ENCODE measurements at places on chromosomes 7 and 10.

DNA sequence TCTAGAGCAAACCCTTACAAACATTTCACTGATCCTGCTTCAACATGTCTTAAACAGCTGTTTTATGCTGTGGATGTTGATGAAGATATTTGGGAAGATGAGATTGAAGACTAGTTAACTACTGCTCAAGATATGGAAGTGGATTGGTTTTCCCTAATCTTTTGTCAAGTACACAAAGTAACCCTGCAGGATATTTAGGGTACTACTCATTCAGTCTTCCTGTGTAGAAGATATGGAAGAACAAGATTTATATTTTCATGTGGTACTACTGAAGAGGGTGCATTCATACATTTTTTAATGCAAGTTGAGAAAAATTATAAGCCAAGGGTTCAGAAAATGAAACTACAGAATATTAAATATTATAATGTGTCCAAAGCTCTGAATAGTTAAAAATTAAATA, 18.3 kb upstream of the TMEM140 start:
- DNase-seq, result no peak

GRCh38 chr10:58350619-58351323, 16.0 kb downstream of the UBE2D1 start:
- DNase-seq, result no peak

- no peak for DNase-seq
Observed at GRCh38 chr10:125824736-125825135, 1.4 kb downstream of the BCCIP start.

DNA sequence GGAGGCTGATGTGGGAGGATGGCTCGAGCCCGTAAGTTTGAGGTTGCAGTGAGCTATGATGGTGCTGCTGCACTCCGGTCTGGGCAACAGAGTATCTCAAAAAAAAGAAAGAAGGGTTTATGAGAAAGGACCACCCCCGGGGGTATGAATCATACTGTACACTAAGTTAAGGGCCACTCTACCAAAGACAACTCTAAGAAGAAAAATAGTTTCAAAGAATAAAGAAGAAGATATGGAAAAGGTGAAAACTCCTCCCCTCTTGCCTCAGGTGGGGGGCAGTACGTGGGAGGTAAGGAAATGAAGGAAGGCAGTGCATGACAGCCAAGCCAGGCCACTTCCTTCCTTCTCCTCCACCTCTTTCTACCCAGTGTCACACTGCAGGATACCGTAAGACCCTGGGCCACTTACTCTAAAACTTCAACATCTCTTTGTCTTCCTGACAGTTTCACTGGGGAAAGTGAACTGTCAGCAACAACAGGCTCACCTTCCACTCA, 61.3 kb downstream of the PIP4K2A start:
- DNase-seq, result no peak

DNA sequence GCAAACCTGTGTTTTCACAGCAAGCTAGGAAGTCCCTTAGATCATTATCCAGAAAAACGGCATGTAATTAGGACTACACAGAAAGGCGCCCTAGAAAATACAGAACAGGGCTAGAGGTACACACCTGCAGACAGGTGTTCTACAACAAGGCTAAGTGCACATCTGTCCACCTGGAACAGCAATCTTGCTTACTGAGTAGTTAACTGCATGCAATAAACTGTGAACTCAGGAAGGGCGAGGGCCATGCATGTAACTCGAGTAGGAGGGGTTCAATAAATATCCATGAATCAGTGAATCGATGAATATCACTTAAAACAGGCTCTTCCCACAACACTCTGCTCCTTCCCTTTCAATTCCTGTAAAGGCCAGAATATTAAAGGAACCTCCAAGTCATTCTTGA, 22.0 kb downstream of the FAM171A1 start:
- no peak for DNase-seq

GRCh38 chr10:29055101-29055500, 233.8 kb upstream of the LYZL1 start:
- DNase-seq, result no peak

- DNase-seq, result peak; percentile 95
Observed at GRCh38 chr7:23546897-23547572, 15.3 kb upstream of the TRA2A start.

DNA sequence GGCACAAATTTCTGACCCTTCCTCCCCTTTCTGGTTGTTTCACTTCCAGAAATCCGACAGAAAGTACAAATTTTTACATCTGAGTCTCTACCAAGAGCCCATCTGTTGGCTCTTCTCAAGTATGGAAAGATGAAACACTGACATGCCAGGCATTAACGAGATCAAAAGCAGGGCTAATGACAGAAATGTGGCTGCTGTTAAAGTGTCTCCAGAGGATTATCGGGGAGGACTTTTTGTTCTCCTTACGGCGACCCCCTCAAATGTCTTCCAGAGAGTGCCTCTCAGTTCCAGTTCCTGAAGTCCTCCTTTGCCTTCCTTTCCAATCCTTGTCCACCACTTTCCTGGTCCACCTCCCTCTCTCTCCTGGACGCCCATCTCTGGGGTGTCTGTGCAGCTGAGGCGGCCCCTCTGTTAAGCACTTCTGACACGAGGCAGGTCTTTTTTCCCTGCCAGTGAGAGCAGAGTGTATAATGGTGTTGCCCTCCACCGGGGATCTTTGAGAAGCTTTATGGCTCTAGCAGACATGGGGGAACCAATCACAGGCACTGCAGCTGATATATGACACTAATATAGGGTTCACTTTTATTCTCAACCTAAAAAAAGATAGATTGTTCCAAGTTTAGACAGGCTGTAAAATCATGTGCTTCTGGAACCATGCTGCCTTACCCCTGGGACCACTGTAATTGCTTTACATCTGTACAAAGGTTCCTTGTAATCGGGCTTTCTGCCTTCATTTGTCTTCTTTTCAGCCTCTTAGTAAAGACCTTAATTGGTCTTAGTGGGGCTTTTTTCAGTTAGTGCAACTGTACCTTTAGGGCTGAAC, 757.1 kb downstream of the AUTS2 start:
- no peak for DNase-seq

DNA sequence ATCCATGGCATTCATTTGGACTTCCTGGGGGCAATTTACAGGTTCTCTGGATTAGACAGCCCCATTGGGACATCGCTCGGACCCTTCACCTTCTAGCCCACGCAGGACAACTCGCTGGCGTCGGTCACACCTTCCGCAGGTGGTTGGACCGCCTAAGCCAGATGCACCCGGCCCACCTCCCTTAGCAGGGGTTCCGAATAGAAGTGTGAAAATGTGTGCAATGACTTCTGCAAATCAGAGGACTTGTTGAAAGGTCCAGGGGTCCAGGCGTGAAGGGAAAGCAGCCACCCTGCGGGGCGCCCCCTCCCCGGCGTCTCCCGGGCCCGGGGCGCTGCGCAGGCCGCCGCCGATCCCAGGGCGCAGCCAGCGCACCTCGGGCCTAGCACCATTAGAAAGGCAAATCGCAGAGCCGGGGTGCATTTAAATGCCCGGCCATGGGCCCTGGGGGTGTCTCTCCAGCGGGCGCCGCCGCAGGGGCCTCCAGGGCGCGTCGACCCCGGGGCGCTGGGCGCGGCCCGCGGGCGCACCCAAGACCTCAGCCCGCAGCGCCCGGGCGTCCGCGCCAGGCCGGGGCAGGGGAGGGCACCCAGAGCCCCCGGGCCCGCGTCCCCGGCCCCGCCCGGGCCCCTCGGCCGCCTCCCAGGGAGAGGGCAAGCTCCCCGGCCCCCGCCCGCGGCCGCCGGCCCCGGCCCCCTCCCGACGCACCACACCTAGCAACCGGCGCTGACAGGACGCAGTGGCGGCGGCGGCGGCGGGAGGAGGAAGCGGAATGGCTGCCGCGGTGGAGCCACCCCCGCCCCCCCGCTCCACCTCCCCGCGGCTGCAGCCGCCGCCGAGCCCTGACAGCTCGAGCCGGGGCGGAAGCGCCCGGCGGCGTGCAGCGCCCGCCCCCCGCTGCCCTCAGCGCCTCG, 1.2 kb downstream of the JAZF1 start:
- DNase-seq, result peak; percentile 91

GRCh38 chr7:102287111-102287980, 678 bp downstream of the SH2B2 start:
- DNase-seq, result no peak

GRCh38 chr10:64010711-64011110, 489.5 kb downstream of the REEP3 start:
- no peak for DNase-seq

DNA sequence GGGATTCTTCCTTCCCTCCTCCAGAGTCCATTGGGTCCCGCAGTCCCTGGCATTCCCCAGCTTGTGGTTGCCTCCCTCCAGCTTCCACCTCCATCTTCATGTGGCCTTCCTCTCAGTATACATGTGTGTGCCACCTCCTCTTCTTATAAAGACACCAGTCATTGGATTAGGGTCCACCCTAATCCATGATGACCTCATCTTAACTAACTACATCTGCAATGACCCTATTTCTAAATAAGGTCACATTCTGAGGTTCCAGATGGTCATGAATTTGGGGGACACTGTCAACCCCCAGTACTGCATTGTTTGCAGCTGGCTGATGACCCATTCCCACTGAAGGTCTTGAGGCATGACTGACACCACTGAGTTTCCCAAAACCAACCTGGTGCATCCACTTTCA, 99.0 kb downstream of the PTPRE start:
- no peak for DNase-seq

- no peak for DNase-seq
Observed at GRCh38 chr10:81949283-81949682, 74.3 kb downstream of the NRG3 start.

- no peak for DNase-seq
Observed at GRCh38 chr10:95835149-95835860, 72.5 kb upstream of the CC2D2B start.

DNA sequence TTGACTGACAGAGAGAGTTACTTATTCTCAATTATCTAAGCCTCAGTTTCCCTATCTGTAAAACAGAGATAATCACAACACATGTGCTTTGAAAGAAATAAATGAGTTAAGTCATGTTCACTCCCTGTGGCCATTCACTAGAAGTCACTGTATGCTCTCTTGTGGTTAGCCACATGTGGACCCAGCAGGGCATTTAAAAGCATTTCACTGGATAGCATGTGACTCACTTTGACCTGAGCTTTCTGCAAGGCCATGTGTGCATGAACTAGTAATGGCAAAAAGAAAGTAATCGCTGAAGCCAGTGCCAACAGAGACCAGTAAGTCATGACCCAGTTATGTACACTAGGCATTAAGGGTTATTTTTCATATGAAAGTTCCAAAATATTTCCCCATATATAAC, 557.0 kb upstream of the IGFBP3 start:
- no peak for DNase-seq

DNA sequence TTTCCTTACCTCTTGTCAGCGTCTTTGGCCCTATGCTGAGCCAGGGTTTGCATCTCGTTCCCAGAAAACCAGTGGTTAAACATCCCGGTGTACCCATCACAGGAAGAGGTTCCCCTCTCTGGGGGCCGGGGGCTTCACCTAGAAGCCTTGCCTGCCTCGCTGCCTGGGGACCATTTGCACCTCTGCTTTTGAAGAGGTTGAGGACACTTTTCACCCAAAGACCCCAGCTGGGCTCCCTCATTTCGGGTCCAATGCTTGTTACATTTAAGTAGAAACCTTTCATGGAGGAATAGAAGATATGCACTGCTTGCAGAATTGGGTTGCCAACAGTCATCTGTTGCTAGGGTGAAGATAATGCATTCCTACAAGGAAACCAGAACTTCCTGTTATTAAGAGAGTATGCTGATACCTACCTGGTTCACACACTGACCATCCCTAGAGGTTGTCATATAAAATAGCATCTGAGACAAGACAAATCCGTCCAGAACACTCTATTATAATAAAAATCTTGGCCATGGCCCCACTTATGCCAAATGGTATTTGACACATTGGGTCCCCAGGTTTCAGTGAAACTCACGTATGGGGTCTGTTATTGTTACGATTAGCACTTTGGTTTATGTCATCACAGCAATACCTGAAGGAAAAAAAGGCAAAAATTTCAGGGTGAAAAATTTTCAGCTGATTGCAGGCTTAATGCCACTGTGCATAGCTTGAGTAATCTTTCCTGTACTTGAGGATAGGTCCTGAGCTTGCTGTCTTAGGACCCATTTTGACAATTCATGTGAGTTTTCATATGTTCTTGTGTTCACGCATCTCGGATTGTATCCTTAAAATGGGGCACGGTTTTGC, 917 bp downstream of the ZNF365 start:
- DNase-seq, result no peak

DNA sequence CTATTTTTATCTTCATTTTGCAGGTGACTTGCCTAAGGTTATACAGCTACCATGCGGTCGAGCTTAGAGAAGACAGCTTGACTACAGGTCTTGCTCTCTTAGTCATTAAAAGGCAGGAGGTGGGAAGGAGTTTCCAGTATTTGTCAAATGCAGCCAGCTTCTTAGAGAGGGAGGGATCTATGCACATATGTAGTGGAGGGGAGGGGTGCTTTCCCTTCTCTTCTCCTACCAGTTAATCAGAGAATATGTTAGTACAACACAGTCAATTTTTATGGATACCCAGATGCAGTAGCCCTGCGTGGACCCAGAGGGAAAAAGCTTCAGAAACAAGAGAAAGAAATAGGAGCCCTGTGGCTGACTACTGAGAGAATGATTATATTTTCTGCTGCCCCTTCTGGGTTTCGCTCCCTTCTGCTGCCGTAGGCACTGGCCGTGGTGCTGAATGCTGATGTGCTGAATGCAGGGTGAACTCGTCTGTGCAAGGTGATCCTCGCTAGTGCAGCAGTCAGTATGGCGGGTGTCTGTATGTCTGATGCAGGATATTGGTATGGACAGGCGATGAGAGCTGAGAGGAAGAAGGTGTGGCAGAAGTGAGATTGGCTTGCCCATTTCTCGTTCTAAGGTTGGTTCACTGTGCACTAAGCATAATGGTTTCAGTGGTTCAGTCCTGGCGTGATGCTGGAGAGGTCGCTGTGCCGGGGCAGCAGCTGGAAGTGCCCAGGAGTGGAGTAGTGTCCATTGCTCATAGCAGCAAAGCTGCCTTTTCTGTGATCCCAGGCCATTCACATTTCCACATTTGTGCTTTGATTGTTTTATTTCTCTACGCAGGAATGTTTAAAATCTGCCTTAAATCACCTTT, 189.2 kb upstream of the PODXL start:
- no peak for DNase-seq

- no peak for DNase-seq
Observed at GRCh38 chr7:104033837-104034236, 44.4 kb upstream of the RELN start.

- no peak for DNase-seq
Observed at GRCh38 chr10:14782691-14783363, 8.1 kb upstream of the FAM107B start.

GRCh38 chr10:35752469-35753461, 110.7 kb upstream of the FZD8 start:
- no peak for DNase-seq

DNA sequence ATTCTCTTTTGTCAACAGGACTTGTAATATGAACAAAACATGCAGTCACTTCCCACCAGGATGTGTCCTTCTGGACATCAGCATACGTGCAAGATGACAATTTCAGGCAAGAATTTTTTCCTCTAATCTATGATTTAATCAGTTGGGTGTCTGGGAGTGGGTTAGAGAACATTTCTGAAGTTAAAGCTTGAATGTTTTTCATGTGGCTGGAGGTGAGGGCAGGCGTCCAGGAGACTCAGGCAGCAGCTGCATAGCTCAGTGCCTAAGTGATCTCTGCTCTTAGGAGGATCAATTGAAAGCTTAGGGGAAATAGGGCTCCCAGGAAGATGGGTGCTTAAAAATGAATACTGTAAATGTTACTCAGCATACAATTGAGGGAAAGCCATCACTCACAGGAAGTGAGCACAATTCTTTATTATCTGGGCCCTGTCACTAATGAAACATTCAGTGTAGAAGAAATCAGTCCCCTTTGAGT, 457.6 kb upstream of the KLF6 start:
- no peak for DNase-seq
